ENCODE measurements at places on chromosomes 2 and 18.

- no peak for DNase-seq
These were observed 324.0 kb downstream of the PARD3B start for GRCh38 chr2:204869132-204869823.

DNA sequence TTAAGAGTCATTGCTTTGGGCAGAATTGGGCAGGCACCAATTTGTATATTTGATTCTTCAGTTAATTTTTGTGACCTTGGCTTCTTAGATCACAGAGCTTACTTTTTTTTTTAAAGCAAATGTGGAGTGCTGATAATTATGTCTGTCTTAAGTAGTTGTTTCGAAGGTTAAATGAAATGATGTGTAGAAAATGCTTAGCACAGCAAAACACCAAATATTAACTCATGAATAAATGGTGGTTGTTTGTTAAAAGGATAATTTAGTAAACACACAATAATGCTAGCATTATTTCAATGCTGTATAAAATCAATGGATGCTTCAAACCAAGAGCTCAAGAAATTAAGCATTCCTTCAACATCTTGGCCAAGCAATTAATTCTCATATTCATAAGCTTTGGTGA, 143.4 kb downstream of the LPIN1 start:
- no peak for DNase-seq

DNA sequence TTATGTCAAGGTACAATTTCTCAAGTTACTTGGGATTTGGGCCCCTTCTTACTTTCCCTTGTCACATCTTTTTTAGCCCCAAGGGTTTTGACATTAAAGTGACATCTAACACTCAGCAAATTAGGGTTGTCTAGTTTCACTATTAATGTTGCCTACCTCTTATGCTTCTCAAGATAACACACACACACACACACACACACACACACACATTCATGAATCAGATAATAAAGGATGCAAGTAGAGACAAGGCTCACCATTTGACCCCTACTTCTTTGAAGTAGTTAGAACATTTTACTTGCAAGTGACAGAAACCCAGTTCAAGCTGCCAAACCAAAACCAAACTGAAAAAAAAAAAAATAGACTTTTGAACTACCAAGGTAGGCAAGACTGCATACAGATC, 138.8 kb downstream of the TRIB2 start:
- DNase-seq: no peak

DNA sequence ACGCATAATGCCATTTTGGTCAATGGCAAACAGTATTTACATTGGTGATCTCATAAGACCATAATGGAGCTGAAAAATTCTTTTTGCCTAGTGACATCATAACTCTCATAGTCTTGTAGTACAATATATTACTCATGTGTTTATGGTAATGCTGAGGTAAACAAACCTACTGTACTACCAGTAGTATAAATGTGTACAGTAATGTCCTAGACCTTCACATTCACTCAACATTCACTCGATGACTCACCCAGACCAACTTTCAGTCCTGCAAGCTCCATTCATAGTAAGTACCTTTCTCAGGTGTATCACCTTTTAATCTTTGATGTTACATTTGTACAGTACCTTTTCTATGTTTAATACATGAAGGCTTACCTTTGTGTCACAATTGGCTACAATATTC, 558.2 kb upstream of the PIK3C3 start:
- DNase-seq: no peak

DNA sequence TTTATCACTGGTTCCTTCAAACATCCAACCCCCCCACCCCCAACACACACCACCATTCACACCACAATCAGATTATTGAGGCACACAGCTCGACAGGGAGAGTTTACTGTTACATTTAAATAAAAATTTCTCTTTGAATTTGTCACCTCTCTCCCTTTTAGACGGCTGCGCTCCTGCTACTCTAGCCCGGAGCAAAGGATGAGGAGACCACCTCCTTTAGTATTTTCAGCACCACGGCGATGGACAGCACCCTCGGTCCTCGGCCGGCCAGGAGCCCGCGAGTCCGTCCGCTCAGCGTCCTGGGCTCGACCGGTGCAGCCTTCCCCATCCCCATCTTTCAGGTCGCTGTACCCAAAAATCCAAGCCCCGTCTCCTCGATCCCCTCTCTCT, 892 bp downstream of the CELF4 start:
- no peak for DNase-seq

- DNase-seq: no peak
These were observed 48.0 kb downstream of the TCF7L1 start for GRCh38 chr2:85181134-85181631.

- no peak for DNase-seq
These were observed 32.1 kb upstream of the WDR75 start for GRCh38 chr2:189409131-189409530.

DNA sequence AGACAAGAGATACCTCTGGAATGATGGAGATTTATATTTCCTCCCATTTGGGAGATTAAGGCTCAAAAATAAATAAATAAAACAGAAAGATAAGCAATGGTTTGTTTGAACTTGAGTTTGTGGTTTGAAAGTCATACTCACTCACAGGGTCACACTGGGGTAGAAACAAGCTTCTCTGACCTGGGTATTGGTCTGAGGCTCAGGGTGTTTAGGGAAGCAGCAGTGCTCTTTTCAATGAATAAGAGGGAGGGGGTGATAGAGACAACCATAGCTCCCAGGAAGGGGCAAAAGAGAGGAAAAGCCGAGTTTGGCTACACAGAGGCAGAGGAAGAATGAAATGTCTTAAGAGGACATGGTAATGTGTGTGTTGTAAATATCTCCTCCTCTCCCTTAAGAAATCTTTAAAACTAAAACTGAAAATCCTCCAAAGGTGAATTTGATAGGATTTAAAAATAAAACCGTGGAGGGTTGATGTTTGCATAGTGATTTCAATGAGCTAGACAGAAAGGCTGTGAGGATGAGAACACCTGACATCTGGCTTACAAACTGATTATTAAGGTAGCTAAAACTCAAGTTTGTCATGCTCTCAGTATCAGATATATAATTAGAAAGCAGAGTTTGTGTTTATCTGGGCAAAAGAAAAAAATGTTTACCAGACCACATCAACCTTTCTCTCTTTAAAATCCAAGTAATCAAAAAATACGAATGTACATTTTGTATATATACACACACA, 159.9 kb upstream of the TMEFF2 start:
- DNase-seq: no peak

- no peak for DNase-seq
These were observed 35.5 kb upstream of the KIDINS220 start for GRCh38 chr2:8872821-8873432.

DNA sequence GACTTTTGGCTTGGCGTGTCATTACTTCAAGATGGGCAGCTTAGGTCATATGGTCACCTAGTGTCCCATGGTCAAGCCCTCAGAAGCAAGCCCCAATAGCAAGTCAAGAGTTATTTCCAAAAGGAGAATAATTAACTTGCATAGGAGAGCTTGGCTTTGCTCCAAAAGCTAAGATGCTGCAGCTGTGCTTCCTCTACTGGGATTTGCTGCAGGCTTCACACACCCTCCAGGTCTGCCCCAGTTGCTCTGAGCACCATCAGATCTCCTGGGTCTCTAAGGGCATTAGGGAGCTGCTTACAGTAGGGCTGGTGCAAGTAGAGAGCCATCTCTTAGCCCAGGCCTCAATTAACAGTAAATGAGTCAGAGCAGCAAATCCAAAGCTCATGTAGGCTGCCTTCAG, 46.6 kb downstream of the THUMPD2 start:
- no peak for DNase-seq

GRCh38 chr2:104915107-104915793, 61.3 kb downstream of the POU3F3 start:
- DNase-seq: no peak

GRCh38 chr2:224492531-224492930, 90.6 kb upstream of the FAM124B start:
- no peak for DNase-seq

GRCh38 chr2:84855731-84856130, 25.2 kb downstream of the TRABD2A start:
- no peak for DNase-seq

DNA sequence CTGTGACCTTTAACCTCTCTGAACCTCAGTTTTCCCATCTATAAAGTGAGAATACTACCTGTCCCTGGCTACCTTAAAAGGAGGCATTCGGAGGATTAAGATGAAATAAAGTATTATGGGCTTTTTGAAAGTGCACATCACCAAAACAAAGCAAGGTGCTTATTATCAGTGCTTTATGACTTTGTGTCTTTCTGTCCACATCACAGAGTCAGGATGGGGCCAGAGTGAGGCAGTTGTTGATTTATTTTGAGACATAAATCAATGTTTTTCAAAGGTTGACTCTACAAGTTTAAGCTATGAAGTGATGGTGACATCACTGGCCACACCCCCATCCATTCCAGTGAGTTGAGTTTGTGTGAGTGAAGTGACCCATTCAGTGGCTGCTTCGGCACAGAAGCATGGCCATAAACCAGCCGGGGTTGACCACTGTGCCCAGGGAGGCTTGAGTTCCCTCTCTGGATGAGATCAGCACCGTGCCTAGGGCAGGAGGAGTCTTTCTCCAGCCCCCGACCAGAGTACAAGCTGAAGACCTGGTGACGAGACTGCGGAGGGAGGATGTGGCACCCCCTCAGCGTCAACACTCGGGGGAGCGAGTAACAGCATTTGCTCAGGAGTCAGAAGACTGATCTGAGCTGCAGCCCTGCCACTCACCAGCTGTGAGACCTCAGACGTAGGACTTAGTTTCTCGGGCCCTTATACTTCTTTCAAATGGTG, 89.0 kb upstream of the PPP1CB start:
- DNase-seq: no peak

DNA sequence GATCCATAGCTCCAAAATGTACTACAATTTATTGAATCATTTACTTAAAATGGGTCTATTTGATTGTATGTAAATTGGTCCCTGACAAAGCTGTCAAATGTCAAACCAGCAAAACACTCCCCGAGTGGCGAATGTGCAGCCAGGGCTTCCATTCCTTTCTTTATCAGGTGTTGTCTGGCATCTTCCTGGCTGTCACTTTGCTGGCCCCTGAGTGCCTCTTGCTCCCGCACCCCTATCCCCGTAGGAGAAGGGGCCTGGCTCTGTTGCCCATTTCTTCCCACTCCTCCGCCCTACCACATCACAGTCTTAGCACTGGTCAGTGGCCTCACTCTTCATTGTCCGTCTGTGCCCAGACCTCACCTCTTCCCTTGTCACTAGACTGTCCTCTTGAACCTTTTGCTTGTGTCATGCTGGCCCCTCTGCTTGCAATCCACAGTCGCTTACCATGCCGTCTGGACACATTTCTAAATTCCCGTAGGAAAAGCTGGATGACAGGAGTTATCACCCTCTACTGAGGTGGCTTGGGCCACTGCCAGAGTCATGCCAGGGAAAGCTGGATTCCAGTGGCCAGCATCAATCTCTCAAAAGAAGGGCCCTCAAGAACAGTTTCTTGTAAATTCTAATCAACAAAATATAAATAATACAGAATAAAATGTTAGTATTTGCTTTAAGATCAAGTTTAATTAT, 15.4 kb downstream of the UBE2F start:
- DNase-seq: no peak

DNA sequence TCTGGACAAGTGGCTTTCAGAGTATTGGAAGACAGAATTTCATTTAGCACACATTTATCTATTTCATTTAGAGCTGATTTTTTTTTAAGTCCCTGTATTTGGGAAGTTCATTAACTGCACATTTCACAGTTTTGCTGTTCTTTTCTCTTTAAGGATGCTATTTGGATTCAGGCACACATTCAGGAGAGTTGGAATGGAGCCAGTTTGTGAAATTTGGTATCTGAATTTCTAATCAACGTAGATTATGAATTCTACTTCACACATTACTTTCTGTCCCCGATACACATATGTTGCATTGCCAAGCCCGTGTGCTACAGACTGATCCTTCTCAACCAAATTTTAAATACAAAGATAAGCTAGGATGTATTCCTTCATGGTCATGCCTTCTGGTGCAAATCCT, 503.9 kb downstream of the IRS1 start:
- DNase-seq: no peak

DNA sequence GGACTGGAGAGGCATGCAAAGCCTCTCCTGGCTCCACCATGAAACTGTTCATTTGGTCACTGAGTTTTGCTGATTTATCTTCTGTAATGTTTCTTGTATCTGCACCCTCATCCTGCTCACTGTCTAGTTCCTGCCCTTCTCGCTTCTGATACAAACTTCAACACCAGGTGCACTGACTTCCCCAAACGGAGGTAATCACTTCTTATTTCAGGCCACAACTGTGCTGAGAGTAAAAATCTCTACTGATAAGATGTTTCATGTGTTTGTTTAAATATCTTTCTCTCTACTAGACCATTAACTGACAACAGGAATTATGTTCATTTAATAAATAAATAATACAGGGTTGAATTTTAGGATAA, 10.9 kb upstream of the NT5C1B start:
- DNase-seq: no peak

DNA sequence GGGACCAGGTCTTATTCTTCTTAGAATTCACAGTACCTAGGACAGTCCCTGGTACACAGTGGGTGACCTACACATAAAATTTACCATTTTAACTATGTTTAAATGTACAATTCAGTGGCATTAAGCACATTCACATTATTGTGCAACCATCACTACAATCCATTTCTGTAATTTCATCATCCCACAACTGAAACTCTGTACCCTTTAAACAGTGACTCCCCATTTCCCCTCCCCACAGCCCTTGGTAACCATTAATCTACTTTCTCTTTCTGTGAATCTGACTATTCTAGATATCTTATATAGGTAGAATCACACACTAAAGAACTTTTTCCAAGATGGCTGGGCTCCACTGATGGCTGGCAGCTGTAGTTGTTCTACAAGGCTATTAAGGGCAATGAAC, 41.6 kb downstream of the GFPT1 start:
- no peak for DNase-seq

DNA sequence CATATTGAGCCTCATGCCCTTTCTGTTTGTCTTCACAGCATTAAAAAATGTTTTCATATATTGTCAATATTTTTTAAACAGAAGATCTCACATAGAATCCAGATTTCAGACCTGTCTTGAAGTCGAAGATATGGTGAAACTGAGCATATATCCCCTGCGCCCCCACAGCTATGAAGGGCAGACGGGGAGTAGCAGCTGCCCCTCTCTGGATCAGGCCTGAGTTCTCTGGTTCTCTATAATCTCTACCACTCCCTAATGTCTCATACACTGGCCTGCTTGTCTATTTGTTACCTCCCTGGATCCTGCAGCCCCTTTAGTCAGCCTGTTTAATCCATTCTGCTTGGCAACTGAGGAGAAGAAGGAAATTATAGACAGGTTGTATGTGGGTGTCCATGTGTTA, 122.4 kb downstream of the LNPK start:
- DNase-seq: no peak

- DNase-seq: no peak
These were observed 204.1 kb downstream of the CTIF start for GRCh38 chr18:48742706-48743475.

DNA sequence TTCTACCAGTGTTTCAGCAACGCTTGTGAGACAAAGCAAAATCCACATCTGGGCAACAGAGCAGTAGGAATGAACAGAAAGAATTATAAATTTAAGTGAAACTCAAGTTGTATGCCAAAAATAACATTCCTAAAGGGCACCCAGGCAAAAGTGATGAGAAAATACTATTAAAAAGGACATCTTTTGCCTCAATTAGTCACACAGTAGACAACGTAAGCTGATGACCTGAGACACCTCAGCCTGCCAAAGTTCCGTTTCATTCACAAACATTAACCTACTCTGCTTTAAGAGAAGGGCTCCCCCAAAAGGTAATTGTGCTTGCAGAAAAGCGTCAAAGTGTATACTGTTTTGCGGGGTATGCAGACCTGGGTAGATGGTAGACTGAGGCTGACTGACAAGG, 7.2 kb downstream of the HDLBP start:
- no peak for DNase-seq

GRCh38 chr2:230443541-230443940, 27.5 kb downstream of the SP100 start:
- DNase-seq: no peak

All from stimulated activated CD8-positive, alpha-beta memory T cell treated with anti-CD3 and anti-CD28 coated beads, Interleukin-2, amount 100 ng/mL, for 48 hours (primary cell).